Thymus (tissue), 14 donors: ENCODE measurements at places on chromosomes 5 and 9. TPM values are rescaled to one million over a fixed set of nuclear protein-coding genes. Genes with fewer than 3 reads are reported as not detected.

DNA sequence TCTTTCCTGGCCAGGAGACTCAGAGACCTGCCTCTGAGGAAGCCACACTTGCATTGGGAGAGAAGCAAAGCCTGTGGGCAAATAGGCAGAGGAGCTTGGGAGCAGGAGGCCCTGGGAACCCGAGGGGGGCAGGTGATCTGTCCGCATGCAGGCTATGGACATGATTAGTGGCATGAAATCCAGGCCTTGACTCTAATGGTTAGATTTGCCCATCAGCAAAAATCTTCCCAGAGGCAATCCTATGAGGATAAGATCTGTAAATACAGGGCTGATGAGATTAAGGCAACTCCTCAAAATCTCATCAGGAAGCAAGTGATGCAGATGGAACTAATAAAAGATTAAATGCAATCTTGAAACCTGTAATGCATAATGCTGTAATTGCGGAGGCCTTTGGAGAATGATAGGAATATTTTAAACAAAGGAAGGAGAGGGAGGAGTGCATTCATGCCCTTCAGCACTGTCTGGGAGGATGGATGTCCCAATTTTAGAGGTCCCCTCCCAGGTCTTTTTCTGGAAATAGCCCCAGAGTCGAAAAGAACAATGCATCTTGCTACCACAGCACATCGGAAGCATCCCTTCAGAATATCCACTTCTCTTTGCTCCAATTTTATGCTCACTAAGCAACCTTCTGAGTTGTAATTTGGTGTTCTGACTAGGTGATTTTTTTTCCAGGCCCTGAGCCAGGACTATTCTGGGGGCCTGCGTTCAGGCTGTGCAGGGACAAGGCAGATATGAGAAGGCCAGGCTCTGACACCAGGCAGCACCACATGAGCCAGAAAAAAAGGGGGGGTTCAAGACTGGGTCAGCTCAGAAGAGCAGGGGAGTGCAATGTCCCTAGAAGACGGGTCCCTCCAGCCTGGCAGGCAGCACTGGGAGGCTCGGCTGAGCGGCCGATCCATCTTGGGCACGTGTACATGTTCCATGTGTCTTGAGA, 66.5 kb downstream of the MED10 start:
- DNase-seq: no peak

Gene GPR151
- total RNA-seq: under 0.01 TPM

DNA sequence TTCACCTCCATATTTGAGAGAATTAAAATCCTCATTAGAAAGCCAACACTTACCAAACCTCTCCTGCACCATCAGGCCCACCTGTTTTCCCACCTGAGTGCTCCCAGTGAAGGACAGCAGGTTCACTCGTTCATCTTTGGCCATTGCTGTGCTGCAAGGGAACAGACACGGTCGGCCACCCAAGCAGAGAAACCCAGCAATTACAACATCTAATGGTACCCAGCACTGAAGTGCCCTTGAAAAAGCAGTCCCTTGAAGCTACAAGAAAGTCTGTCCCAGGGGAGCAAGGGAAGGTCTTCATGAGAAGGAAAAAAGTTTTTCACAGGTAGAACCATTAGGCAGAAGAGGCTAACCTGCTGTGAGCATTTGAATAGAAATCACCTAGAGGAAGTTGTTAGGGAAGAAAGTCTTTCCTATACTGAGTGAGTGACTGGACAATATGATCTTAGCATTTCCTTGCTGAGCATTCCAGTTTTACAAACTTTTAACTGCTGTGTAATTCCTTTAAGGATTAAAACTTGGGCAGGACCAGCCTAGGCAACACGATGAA, 26.7 kb downstream of the ALDH7A1 start:
- DNase-seq: no peak

Gene NTRK2
- 5.0 TPM for total RNA-seq

- no peak for DNase-seq
These were observed 24.8 kb downstream of the RAI14 start for GRCh38 chr5:34680896-34681295.
